ENCODE measurements at places on chromosomes 3 and 15. TPM values are rescaled to one million over a fixed set of nuclear protein-coding genes. Genes with fewer than 3 reads are reported as not detected.

The PDE8A gene
- 7.0 TPM for total RNA-seq

The CFAP92 gene
- total RNA-seq = 8.8 TPM

The ROBO2 gene
- 26.0 TPM for total RNA-seq

The CLRN1 gene
- total RNA-seq = not detected

The CKMT1B gene
- 1.9 TPM for total RNA-seq

The GUCA1C gene
- not detected for total RNA-seq

The VIPR1 gene
- total RNA-seq = not detected

The CEP97 gene
- 25.1 TPM for total RNA-seq
